ENCODE measurements at places on chromosomes 2 and 18.

DNA sequence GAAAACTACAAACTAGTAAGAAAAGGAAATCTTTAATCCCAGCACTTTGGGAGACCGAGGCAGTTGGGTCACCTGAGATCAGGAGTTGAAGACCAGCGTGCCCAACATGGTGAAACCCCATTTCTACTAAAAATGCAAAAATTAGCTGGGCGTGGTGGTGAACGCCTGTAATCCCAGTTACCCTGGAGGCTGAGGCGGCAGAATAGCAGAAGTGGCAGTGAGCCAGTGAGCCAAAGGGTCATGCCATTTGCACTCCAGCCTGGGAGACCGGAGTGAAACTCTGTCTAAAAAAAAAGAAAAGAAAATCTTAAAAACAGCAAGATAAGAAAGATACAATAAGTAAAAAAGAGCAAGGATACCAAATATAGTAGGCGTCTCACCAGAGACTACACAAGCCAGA, 502.9 kb upstream of the ID2 start:
- no peak for DNase-seq

GRCh38 chr2:97011977-97012569, 25.7 kb upstream of the FAM178B start:
- peak; percentile 71 for DNase-seq

GRCh38 chr2:98489971-98490962, 45.6 kb downstream of the INPP4A start:
- no peak for DNase-seq

DNA sequence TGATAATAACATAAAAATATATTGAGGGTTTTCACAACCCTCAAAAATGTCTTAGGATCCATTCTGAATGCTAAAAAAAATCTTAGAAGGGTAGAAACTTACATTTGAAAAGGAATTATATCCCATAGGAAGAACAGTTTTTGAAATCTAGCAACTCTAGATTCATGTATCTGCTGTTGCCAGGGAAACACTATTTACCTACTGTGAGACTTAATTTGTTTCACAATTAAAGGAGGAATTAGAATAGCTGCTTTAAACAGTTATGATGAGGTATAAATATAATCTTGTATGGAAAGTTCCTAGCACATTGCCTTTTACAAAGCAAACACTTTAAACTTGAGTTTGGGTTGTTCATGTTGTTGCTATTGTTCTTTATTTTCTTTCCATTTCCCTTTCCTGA, 988.2 kb downstream of the SUCLG1 start:
- no peak for DNase-seq

DNA sequence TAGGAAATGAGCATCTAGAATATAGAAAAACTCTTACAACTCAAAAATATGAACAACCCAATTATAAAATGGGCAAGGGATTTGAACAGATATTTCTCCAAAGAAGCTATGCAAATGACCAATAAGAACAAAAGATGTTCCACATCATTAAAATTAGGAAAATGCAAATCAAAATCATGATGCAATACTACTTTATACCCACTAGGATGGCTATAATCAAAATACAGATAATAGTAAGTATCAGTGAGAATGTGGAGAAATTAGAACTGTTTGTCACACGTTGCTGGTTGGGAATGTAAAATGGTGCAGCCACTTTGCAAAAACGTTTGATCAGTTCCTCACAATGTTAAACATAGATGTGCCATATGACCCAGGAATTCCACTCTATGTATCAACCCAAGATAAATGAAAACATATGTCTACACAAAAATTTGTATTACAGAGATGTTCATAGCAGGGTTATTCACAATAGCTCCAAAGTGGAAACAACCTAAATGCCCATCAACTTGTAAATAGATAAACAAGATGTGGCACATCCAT, 558.4 kb downstream of the SLC4A3 start:
- no peak for DNase-seq

- no peak for DNase-seq
These were observed 110.4 kb downstream of the ALK start for GRCh38 chr2:29810956-29811355.
